Mammary epithelial cell (primary cell): ENCODE measurements at places on chromosomes 1 and 21. TPM values are rescaled to one million over a fixed set of nuclear protein-coding genes. Genes with fewer than 3 reads are reported as not detected.

SLC44A3 gene
- 5.8 TPM for total RNA-seq

FALEC gene
- total RNA-seq = not detected

E2F2 gene
- total RNA-seq = 0.08 and 2.2 TPM in 2 replicates

FRRS1 gene
- total RNA-seq = 31.0 TPM

DEGS1 gene
- 43.1 and 58.1 TPM in 2 replicates for total RNA-seq

CACNA1S gene
- total RNA-seq = not detected in 2 replicates

CHD5 gene
- total RNA-seq = 0.83 TPM

NECTIN4 gene
- 5.6 and 7.2 TPM in 2 replicates for total RNA-seq

C8B gene
- not detected in 2 replicates for total RNA-seq

SKI gene
- total RNA-seq = 38.6 and 47.8 TPM in 2 replicates

KDM5B gene
- 88.9 and 96.9 TPM in 2 replicates for total RNA-seq

SLC25A34 gene
- total RNA-seq = 0.89 and 1.7 TPM in 2 replicates

GJB4 gene
- 0.17 TPM for total RNA-seq

MROH9 gene
- not detected in 2 replicates for total RNA-seq

ELOA gene
- total RNA-seq = 54.9 and 59.9 TPM in 2 replicates

FAM151A gene
- total RNA-seq = not detected

TNFAIP8L2 gene
- total RNA-seq = not detected

PROK1 gene
- total RNA-seq = not detected in 2 replicates

GRIK1 gene
- total RNA-seq = not detected in 2 replicates

ANGPTL3 gene
- not detected for total RNA-seq

PCP4L1 gene
- total RNA-seq = 0.42 TPM in 1 of 2 replicates, not detected in the other

FMO3 gene
- total RNA-seq = not detected

FCRL2 gene
- not detected in 2 replicates for total RNA-seq

ADAMTS5 gene
- total RNA-seq = not detected in 2 replicates

TLCD4 gene
- total RNA-seq = 0.73 and 0.88 TPM in 2 replicates

HES3 gene
- total RNA-seq = not detected

ERICH3 gene
- total RNA-seq = not detected in 2 replicates
